Substantia nigra (tissue), 51 donors: ENCODE measurements at places on chromosomes 1 and 21.

- peak; percentile 46 for DNase-seq
Measured at GRCh38 chr1:43529206-43529731, 1.4 kb upstream of the PTPRF start.

- DNase-seq, result no peak
Measured at GRCh38 chr1:8010080-8010664, 15.9 kb downstream of the ERRFI1 start.

GRCh38 chr1:235403593-235403992 is 36.4 kb downstream of the TBCE start:
- DNase-seq, result no peak

GRCh38 chr1:47901001-47901575 is 96.1 kb downstream of the TRABD2B start:
- DNase-seq, result no peak

- no peak for DNase-seq
Measured at GRCh38 chr1:52856026-52856425, 13.5 kb downstream of the ZYG11A start.

DNA sequence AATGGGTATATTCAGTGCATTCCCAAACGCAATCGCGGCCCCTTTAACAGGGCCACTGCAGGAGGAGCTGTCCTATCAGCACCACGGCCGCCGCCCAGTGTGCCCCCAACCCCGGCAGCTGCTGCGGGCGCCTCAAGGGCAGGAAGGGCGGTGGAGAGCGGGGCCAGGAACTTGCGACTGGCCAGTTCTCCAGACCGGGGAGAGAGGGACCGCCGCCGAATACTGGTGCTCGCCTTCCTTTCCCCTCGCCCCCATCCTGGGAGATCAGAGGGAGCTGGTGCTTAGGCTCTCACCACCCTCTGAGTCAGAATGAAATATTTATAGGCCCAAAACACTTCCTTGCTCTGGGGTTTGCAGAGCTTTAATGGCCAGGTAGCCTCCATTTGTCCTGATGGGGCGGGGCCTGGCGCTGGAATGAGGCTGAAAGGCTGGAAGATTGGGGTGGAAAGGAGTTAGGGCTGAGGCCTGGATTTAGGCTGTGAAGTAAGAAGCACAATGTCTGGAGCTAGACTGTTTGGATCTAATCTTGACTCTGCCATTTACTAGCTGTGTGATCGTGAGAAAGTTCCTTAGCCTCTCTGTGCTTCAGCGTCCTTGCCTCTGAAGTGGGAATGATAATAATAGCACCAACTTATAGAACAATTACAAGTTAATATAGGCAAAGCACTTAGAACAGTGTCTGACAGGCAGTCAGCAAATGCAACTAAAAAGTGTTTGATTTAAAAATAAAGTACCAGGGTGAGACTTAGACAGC is 75.5 kb downstream of the NAV1 start:
- DNase-seq, result no peak

GRCh38 chr1:17086751-17087150 is 32.5 kb downstream of the PADI2 start:
- DNase-seq, result no peak

DNA sequence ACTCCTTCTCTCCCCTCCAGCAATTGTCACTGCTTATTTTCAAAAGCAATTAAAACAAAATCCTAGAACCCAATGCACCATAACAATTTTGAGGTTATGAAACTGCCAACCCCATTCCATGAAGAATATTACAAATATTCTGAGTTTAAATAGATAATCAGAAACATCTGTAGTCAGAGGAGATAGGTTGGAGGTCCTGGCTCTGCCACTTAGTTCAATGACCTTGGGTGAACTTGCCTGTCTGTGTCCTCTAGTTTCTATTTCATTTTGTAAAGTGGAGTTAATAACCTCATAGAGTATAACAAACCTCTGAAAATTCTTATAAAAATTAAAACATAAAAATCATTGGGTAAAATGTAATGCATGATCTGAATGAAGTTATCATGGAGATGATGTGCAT is 164.6 kb downstream of the KCTD3 start:
- DNase-seq, result no peak

DNA sequence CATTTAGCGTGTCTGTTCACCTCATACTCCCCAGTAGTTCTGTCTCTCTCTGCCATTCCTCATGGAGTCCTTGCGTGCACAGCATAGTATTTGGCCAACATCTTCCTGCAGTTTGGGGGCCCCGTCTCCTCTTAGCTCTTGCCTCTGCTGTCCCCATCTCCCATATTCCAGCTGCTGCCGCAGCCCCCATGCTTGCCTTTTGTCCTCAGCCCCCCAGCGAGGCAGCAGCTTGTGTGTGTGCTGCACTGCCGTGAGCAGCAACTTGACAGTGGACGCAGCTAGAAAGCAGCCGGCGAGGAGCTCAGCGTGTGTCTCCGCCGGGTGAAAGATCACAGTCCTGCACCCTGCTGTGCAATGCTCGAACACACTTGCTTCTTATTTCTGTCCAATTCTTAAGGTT is 164.2 kb upstream of the COL6A1 start:
- no peak for DNase-seq

- no peak for DNase-seq
Measured at GRCh38 chr1:61426885-61427284, 298.1 kb downstream of the TM2D1 start.

- no peak for DNase-seq
Measured at GRCh38 chr1:193181536-193181935, 4.9 kb downstream of the B3GALT2 start.

DNA sequence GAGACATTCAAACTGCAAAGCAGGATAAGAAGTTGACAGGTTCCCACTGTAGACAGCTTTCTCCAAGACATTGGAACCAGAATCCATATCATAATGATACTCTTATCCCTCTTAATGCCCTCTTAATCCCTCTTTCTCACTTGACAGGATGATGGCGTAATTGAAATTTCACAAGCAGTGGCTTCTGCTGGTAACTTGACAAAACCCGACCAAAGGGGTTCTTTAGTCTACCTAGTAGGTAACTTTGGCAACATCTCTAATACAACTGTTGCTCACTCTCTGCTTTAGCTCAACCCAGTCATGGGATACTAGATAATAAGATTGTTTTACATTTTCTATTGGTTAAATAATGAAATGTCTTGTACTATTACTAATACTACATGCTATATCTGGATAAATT is 34.7 kb downstream of the S100A10 start:
- no peak for DNase-seq

- DNase-seq, result no peak
Measured at GRCh38 chr1:175733722-175734121, 9.7 kb downstream of the TNR start.

GRCh38 chr1:201818971-201819750 is 9.8 kb upstream of the IPO9 start:
- DNase-seq, result no peak

DNA sequence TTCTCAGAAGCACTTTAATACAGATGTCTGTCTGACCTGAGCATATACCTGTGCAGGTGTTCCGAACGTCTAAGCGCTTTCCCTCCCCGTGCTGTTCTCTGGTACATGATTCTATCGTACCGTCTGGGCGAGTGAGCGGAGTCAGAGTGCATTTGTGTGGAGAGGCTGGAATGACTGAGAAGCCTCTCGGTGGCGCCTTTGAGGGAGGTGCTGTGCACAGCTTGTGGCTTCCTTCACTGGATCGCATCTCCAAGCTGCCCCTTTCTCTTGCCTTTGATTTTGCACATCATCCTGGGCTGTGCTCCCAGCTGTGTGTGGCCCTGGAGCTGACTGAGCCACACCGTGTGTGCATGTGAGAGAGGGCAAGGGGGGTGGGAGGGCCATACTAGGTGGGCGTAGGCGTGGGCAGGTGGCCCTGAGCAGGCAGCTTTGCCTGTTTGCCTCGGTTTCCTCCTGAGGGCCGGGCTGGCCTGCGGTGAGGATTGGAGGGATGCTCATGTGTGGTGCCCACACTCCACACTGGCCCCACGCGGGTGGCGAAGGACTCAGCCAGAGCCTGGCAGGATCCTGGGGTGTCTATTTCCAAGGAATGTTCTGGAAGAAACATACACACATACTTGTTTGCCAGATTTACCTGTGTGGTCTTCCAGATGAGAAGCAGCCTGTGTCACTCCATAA is 105.3 kb downstream of the ADARB1 start:
- no peak for DNase-seq

DNA sequence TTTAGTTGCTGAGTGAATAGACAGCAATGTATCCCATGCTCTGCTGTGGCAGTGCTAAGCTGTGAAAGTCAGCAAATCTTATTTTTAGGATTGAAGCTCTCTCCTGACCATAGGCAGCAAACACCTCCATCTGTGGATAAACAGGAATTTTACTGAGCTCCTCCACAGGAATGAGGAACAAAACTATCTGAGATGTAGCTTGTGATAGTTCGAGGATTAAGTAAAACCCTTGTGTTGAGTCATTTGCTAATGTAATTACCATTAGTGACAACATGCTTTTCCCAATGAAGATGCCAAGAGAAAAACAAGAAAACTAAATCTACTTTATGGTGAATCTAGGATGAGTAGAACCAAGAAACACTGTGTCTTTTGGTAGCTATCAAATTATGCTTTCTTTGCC is 122.7 kb downstream of the CLEC20A start:
- no peak for DNase-seq

- DNase-seq, result no peak
Measured at GRCh38 chr21:45768011-45768739, 124.7 kb downstream of the PCBP3 start.

GRCh38 chr1:27363766-27364695 is 2.7 kb downstream of the MAP3K6 start:
- no peak for DNase-seq

- DNase-seq, result no peak
Measured at GRCh38 chr1:26972390-26972789, 12.1 kb upstream of the KDF1 start.

DNA sequence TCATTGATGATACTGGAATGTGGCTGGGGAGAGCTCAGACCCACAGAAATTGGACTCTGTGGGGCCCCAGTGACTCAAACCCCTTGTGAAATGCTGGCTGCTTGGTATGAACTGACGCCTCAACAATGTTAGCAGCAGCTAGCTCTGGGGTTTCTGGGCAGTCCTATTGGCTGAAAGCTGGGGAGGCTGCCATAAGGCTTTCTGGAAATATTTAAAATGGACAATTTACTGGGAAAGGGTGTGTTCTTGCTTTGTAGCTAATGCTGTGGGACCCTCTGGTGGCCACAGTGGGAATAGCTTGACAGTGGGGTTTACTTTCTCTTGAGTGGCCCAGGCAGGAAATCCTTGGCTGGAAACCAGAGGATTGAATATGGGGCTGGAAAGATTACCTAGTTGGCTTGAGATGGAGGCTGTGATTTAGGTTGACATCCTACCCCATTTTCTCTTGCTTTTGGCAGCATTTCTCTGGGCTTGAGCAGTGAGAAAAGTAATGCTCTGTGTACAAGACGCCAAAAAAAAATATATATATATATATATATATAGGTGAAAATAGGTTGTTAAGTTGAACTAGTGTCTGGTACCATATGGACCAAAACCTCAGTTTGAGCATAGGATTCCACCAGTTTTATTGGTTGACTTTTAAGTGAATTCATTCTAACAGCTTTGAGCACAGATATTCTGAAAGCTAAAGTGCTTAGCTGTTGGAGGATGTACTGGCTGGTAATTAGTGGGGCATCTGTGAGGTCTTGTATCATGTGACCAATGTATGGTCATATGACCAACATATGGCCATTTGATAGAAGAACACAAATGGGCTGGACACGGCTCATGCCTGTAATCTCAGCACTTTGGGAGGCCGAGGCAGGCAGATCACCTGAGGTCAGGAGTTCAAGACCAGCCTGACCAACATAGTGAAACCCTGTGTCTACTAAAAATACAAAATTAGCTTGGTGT is 8.2 kb upstream of the S100A10 start:
- DNase-seq, result peak; percentile 55

- DNase-seq, result no peak
Measured at GRCh38 chr1:218728898-218729565, 383.9 kb downstream of the TGFB2 start.

DNA sequence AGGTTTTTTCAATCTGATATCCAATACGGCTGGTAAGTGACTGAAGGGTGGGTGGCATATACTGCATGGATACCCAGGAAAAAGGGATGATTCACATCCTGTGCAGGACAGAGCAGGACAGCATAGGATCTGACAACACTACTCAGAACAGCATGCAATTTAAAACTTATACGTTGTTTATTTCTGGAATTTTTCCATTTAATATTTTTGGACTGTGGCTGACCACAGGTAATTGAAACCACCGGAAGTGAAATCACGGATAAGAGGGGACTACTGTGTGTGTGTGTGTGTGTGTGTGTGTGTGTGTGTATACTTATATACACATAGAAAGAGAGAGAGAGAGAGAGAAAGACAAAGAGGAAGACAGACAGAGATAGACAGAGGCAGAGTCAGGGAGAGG is 23.0 kb downstream of the ERICH3 start:
- DNase-seq, result no peak

GRCh38 chr1:198563583-198563982 is 23.1 kb upstream of the ATP6V1G3 start:
- no peak for DNase-seq

DNA sequence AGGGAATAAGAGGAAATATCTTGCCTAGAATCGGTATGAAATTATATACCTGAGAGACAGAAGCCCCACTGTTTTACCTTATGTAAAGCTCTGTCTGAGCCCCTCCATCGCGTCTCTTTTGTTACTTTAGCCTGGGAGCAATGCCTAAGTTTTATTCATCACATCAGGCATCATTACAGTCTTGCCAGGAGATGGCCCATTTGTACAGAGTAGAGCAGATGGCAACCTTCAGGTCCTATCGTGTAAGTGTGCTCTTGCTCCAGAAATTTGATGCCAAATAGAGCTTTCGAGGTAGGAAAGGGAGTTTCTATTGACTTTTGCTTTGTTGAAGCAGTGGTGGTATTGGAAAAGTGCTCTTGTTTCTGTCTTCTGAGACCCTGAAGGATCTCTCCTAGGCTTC is 24.9 kb downstream of the CFAP126 start:
- DNase-seq, result no peak
